ENCODE measurements at places on chromosomes 2 and 18.
A peak's percentile ranks its signal among the peaks of the same experiment; 100 is the strongest.

- H3K36me3 ChIP-seq, result no peaks in the 10 kb centered on the region
- H3K4me1 ChIP-seq, result no peaks in the 10 kb centered on the region
- no peak for DNase-seq
- no peak overlapping the region for H3K27ac ChIP-seq
- H3K4me3 ChIP-seq, result no peak overlapping the region
Measured at GRCh38 chr18:10367836-10368235, 86.6 kb upstream of the APCDD1 start.

DNA sequence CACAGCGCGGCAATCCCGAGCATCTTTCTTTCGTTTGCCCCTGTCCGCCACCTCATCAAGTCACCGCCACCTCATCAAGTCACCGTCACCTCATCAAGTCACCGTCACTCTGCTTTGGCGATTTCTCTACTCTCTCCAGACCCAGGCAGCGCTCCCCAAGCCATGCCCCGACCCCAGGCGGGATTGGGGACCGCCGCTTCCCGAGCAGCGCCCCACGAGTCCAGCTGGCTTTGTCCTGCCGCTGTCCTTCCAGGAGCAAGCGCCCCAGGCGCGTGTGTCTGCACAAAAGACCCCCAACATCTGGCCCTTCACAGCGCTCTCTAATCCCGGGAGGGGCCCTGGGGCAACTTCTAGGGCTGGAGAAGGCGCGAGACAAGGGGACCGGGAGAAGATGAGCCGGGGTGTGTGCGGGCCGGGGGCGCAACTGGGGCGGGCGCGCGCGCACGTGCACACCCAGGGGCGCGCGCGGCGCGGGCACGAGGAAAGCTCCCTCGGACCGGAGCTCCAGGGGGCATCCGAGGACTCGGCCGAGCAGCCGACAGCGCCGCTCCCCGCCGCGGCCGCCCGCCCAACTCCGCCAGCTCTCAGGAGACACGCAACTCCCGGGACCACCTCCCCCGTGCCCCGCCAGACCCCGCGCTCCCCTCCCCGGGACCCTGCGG, 633 bp upstream of the RNF152 start:
- no peak overlapping the region for H3K27ac ChIP-seq
- H3K4me3 ChIP-seq, result peak overlapping the region; percentile 80
- peaks cover 73% of the 10 kb centered on the region for H3K27me3 ChIP-seq
- no peak for DNase-seq

- H3K4me1 ChIP-seq, result no peaks in the 10 kb centered on the region
- H3K27ac ChIP-seq, result no peak overlapping the region
- no peak for DNase-seq
- no peaks in the 10 kb centered on the region for H3K27me3 ChIP-seq
Measured at GRCh38 chr2:149470046-149470445, 117.5 kb downstream of the MMADHC start.

GRCh38 chr18:22705328-22705727, 227.8 kb upstream of the RBBP8 start:
- H3K27ac ChIP-seq, result no peak overlapping the region
- H3K27me3 ChIP-seq, result peaks cover 17% of the 10 kb centered on the region
- no peak overlapping the region for H3K4me3 ChIP-seq

DNA sequence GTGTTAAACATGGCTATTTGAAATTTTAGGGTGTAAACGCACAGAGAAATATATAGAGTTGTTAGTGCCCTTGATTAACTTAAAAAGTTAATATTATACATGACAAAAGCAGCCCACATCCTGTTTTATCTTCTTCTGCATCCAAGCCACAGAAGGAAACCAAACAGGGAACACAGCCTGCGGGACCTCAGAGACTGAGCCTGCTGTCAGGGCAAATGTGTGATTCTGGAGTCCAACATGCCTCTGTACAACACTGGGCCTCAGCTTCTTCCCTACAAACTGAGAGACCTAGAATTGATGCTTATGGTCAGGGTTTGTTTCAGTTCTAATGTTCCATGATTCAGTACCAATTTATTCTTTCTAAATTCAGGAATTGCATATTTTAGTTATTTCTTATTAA, 404.7 kb downstream of the FBXO15 start:
- H3K27ac ChIP-seq, result no peak overlapping the region
- H3K4me1 ChIP-seq, result no peaks in the 10 kb centered on the region
- DNase-seq, result no peak
- no peaks in the 10 kb centered on the region for H3K36me3 ChIP-seq
- no peak overlapping the region for H3K4me3 ChIP-seq

DNA sequence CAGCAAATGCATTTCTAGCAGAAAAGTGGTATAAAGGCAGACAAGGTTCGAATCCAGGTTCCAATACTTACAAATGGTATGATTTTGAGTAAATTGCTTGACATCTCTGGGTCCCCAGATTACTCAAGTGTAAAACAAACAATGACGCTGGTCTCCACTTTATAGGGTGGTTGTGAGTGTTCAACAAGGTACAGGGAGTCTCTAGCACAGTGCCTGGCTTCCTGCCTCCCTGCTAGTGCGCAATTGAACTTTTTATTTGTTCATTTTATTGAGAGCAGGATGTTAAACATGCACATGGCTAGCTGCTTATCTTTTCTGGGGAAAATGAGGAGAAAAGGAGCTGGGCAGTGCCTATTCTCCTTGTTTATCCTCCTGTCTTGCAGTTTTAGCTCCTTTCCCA, 74.9 kb upstream of the MYL1 start:
- no peaks in the 10 kb centered on the region for H3K4me1 ChIP-seq
- H3K27me3 ChIP-seq, result peaks cover 7% of the 10 kb centered on the region
- DNase-seq, result no peak
- no peaks in the 10 kb centered on the region for H3K36me3 ChIP-seq
- no peak overlapping the region for H3K27ac ChIP-seq
- no peak overlapping the region for H3K4me3 ChIP-seq

- DNase-seq, result no peak
- H3K27me3 ChIP-seq, result peaks cover 53% of the 10 kb centered on the region
- no peak overlapping the region for H3K27ac ChIP-seq
- no peak overlapping the region for H3K4me3 ChIP-seq
Measured at GRCh38 chr2:105468582-105469042, 69.8 kb upstream of the FHL2 start.

All from central memory CD8-positive, alpha-beta T cell (primary cell).